Lung (tissue), 17 donors: ENCODE measurements at places on chromosomes 6 and 20. TPM values are rescaled to one million over a fixed set of nuclear protein-coding genes. Genes with fewer than 3 reads are reported as not detected.
A peak's percentile ranks its signal among the peaks of the same experiment; 100 is the strongest.

Gene SLC24A3
- polyA plus RNA-seq = 1.9 TPM

Gene ZMYND8
- 14.2 TPM for polyA plus RNA-seq

Gene DLK2
- 1.1 TPM for polyA plus RNA-seq

Gene TNFRSF6B
- polyA plus RNA-seq = 195 TPM

Gene RSPO4
- polyA plus RNA-seq = 2.4 TPM

Gene CD83
- polyA plus RNA-seq = 28.8 TPM

Gene FOXC1
- polyA plus RNA-seq = 2.2 TPM

Gene MYMX
- polyA plus RNA-seq = not detected

Gene TFAP2A
- 0.73 TPM for polyA plus RNA-seq

Gene NFKBIL1
- polyA plus RNA-seq = 18.9 TPM

Gene GSTA3
- 1.1 TPM for polyA plus RNA-seq

Gene CD40
- polyA plus RNA-seq = 55.0 TPM

Gene FRS3
- 3.7 TPM for polyA plus RNA-seq

GRCh38 chr20:32512047-32512385 is 73.1 kb downstream of the NOL4L start:
- DNase-seq = no peak

GRCh38 chr6:170164271-170164900 is 126.5 kb downstream of the DLL1 start:
- DNase-seq = no peak

DNA sequence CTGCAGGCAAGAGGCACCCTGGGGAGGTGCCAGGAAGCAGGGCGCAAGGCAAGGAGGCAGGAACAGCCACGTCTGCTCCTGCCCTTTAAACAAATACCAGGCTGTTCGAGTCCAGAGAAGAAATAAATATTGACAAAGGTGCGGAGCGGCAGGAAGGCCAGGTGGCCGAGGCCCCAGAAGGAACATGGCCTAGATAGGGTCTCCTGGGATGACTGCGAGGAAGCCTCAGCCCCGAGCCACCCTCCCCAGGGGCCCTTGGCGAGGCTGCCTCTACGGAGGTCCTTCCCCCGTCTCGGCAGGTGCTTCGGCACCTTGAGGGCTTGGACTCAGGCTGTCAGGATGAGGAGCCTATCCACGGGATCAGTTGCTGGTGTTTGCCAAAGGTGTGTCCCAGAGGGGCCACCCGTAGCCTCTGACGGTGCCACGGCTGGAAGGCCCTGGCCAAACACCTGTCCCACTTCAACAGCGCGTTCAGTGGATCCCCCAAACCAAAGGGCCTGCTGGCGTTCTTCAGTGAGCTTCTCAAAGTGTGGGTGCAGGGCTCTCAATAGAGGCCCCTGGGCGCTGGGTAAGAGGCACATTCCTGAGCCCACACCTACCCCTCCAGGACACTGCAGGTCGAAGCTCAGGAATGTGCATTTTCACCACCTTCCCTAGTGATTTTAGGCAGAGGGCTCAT is 39.8 kb downstream of the SNX5 start:
- DNase-seq = no peak

GRCh38 chr6:8872589-8872988 is 437.2 kb upstream of the SLC35B3 start:
- DNase-seq = no peak

DNA sequence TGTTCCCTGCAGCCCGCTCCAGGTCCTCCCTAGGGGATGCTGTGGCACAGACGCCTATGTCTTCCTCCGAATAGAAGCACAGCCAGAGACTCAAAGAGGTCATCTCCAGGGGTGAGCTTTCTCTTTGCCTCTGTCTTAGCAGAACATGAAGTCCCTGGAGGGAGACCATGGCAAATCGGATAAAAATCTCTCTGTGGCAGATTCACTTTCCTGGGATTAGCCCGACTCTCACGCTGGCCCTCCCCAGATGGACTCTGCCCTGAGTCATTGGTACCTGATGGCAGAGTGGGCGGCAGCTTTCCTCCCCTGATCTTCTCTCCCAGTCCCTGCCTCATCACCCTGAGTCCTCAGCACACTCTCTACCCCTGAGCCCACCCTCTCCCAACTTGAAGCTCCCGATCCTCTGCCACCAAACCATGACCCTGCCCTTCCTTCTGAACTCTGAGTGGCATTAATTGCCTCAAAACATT is 58.0 kb upstream of the CCDC167 start:
- DNase-seq = no peak

- DNase-seq = no peak
These were observed at the start of gene SLC4A11 for GRCh38 chr20:3239026-3239866. SLC4A11 (minus strand) TSS chr20:3239190; CDS start chr20:3239137, 53 bp downstream.

DNA sequence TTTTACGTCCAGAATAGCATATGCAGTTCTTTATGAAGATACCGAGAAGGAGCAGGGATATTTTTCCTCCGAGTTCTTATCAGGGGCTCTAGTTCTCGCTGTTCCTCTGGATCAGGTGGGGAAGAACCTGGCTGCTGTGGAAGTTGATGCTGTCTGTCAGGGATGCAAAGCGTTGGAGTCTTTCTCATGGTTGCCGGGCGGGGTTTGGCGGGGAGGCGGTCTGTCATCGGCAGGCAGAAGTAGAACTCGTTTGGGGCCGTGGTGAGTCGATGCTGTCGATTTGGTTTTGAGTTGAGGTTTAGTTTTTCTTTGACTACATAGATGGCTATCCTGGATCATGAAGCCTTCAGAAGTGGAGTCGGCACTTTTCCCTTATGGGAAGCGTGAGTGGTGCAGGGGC is 691.2 kb downstream of the QKI start:
- no peak for DNase-seq

- DNase-seq = no peak
These were observed 5.2 kb downstream of the HAO1 start for GRCh38 chr20:7935027-7935551.

DNA sequence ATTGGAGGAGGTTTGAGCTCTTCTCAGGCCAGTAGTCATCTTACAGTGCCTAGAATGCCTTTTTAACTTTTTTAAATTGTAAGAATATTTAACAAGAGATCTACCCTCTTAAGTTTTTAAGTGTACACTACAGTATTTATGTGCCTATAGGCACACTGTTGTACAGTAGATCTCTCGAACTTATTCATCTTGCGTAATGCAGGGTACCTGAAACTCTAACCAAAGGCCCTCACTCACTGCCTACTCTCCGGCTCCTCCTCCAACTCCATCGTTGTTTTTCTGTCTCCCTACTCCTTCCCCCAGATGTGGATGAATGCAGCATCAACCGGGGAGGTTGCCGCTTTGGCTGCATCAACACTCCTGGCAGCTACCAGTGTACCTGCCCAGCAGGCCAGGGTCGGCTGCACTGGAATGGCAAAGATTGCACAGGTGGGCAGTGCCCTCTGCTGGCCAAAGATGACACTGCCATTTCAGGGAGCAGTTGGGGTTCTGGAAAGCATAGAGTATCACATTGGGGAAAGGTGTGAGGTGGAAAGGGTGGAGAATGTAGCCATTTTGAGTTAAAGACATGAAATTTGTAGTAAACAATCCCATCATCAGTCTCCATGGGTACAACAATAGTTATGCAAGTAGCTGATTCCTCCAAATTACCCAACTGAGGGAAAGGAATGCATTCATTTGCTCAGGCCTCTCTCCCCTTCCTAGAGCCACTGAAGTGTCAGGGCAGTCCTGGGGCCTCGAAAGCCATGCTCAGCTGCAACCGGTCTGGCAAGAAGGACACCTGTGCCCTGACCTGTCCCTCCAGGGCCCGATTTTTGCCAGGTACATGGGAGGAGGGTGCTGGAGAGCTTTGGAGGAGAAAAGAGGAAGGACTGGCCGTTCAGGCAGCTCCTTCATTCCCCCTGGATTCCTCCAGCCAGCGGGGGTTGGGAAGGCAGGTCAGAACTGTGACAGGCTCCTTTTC is 18.4 kb upstream of the ZNF76 start:
- peak; percentile 83 for DNase-seq

- no peak for DNase-seq
These were observed 83.1 kb downstream of the THBS2 start for GRCh38 chr6:169170583-169170955.

DNA sequence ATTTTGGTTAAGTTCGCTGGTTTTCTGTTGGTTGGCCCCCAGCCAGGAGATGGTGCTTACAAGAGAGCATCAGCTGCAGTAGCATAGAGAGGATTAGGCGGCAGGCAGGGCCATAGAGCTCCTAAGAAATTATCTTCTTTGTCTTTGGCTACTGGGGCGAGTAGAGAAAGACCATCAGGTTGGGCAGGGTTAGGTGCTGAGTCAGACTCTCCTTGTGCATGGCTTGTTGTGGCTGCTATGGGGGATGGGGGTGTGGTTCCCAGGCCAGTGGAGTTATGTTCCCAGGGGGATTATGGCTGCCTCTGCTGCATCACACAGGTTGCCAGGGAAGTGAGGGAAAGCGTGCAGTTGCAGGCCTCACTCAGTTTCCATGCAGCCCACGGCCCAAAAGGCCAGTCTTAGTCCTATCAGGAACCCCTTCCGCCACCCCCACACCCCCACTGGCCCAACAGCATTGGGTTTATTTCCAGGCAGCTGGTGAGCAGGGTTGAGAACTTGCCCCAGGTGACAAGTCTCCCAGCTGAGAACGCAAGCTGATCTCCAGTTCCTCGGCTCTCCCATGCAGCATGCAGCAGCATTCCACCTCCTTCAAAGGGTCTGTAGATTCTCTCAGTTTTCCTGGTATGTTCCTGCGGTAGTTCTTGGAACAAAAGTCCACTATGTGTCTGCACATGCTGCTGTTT is 243.7 kb downstream of the UTRN start:
- no peak for DNase-seq

DNA sequence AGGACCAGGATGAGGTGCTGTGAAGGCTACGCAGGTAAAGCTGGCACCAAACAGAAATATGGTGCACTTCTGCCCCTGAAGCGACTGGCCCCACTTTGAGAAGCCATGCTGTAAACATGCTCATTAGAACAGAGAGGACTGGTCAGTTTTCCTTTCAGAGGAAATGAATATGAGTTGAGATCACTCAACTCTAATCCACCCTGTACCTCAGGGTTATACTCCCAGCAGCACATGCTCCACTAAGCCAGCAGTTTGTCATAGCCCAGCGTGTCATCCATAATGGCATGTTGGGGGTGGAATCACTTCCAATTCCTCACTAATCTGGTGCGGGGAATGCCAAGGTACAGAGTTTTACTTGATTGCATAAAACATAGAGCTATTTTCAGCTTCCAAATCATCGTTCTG is 98.1 kb downstream of the HIVEP2 start:
- no peak for DNase-seq

- no peak for DNase-seq
These were observed 260.6 kb upstream of the STXBP5 start for GRCh38 chr6:146943664-146944063.

- DNase-seq = peak; percentile 67
These were observed 54.4 kb upstream of the RBM24 start for GRCh38 chr6:17226786-17227233.

DNA sequence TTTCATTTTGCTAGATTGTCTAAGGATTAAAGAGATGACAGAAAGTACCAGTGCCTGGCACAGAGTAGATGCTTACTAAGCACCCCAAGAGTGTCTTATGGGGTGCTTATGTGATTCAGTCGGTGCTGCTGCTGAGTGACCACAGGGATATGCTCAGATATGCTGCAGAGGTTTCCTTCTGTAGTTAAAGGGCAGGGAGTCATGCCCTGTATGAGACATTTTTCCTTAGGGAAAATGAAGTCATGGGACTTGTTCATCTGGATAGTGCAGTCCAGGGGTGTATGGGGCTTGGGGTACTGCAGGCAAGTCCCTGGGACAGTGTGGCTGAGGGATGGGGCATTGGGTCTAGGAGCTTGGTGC is 25.1 kb downstream of the TOX2 start:
- DNase-seq = no peak

GRCh38 chr6:5724911-5725310 is 281.8 kb downstream of the NRN1 start:
- DNase-seq = no peak

GRCh38 chr6:122751326-122751725 is 28.2 kb upstream of the FABP7 start:
- no peak for DNase-seq

DNA sequence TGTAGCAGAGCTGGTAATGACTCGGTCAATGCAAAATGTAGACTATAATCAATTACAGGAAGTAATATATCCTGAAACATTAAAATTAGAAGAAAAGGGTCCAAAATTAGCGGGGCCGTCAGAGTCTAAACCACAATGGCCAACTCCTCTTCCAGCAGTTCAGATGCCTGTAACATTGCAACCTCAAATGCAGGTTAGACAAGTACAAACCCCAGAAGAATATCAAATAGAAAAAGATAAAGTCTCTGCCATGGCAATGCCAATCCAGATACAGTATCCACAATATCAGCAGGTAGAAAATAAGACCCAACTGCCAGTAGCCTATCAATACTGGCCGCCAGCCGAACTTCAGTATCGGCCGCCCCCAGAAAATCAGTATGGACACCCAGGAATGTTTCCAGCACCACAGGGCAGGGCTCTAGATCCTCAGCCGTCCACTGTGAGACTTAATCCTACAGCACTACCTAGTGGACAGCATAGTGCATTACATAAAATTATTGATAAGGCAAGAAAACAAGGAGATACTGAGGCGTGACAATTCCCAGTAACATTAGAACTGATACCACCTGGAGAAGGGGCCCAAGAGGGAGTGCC is 158.4 kb downstream of the GPX5 start:
- peak; percentile 55 for DNase-seq

DNA sequence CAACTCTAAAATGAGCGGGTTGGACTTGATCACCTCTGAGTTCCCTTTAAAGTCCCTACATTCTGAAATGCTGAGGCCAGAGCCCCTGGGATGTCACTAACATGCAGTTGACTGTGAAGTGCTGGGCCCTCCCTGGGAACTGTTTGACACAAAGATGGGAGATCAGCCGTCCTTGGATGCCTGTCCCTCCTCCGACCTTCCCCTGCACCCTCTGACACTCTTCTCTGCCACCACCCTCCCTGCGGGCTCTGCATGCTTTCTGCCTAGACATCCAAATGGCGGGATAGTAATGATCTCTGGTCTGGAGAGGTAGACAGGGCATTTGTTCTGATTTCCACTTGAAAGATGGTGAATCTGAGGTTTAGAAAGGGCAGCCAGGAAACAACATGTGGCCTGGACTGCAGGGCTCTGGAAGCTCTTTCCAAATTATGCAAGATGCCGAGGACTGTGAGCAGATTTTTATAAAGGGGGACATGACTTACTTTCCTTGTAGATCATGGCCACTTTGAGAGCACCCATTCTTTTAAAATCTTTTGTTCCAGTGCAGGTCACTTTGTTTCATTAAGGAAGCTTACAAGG is 113.2 kb downstream of the ZDHHC14 start:
- DNase-seq = no peak

- DNase-seq = peak; percentile 20
These were observed 369.0 kb downstream of the SYNE1 start for GRCh38 chr6:152267967-152268845.

DNA sequence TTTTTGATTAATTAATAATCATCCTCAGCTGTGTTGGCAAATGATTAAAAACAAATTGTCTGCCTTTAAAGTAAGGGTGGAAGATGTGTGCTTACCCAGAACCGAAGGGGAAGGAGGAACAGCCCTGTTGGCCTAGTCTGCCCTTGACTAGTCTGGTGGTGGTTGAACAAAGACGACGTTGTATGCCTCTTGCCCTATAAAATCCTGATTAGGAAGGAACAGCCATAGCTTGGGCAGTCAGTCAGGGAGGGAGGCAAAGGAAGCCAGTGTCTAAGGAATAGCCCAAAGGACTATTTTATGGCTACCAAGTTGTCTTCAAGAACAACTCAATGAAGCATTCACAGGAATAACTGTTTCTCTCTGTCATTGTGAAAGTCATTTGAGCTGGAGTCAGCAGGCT is 70.7 kb downstream of the PRDM1 start:
- DNase-seq = peak; percentile 41

GRCh38 chr6:157570104-157570503 is 189.1 kb downstream of the ZDHHC14 start:
- DNase-seq = no peak

- DNase-seq = no peak
These were observed 24.1 kb upstream of the GTF3C6 start for GRCh38 chr6:110934381-110934898.
